ENCODE measurements at places on chromosomes 11 and 22.

DNA sequence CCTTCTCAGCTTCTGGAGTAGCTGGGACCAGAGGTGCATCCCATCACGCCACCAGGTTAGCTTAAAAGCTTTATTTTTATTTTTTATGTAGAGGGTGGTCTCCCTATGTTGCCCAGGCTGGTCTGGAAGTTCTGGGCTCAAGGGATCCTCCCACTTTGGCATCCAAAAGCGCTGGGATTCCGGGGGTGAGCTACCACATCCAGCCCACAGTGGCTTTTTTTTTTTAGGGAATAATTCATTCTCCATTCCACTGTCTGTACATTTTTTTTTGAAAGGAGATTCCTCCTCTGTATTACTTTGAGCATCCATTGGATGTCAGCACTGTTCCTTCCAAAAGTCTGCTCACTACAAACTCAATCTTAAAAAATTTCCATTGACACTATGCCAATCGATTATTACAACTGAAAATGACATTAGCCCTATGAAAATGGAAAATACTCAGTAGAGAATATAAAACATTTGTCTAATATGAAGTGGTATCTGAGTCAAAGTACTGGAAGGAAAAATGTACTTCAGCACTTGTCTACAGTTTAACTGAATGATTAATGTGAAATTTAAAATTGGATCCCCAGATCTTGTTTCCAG lies 1.3 kb upstream of the LPXN start:
- DNase-seq: no peak

DNA sequence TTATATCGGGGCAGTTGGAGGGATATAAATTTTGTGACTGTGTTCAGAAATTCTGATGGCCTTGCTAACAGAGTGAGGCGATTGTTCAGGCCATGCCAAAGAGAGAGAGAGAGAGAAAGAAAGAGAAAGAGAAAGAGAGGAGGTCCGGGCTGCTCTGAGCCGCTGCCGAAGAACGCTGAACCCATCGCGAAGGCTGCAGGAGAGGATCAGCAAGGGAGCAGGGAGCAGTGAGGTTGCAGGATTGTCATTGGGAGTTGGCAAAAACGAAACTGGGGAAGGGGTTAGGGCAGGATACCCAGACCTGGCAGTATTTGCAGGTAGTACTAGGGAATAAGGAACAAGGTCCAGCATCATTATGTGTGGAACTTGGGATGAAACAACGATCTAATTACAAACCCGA lies 537.1 kb downstream of the INSC start:
- DNase-seq: no peak

GRCh38 chr11:121838571-121838970 lies 277.4 kb downstream of the BLID start:
- DNase-seq: no peak

DNA sequence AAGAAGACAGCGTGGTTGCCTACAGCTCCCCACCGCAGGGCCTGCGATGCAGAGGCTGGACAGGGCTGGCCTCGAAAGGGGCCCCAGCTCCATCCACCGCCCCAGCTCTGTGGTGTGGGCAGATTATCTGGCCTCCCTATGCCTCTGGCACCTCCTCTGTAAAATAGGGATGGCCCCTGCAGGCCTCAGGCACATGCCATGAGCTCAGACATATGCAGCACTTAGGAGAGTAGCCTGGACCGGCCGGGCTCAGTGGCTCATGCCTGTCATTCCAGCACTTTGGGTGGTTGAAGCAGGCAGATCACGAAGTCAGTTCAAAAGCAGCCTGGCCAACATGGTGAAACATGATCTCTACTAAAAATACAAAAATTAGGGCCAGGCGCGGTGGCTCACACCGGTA lies 7.4 kb downstream of the APOBEC3D start:
- DNase-seq: no peak

GRCh38 chr11:79263001-79263400 lies 177.8 kb downstream of the TENM4 start:
- DNase-seq: no peak

DNA sequence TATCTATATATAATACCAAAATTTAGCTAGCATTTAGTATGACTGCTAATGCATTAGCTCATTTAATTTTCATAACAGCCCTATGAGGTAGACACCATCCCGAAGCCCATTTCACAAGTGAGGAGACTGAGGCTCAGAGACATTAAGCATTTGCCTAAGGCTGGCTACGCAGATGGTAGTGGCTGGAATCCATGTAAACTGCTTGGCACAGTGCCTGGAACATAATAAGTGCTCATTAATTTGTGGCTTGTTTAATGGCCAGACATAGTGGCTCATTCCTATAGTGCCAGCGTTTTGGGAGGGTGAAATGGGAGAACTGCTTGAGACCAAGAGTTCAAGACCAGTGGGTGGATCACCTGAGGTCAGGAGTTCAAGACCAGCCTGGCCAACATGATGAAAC lies 17.8 kb upstream of the TP53I11 start:
- no peak for DNase-seq

- DNase-seq: no peak
These were observed 22.6 kb downstream of the RTN4RL2 start for GRCh38 chr11:57482782-57483561.

DNA sequence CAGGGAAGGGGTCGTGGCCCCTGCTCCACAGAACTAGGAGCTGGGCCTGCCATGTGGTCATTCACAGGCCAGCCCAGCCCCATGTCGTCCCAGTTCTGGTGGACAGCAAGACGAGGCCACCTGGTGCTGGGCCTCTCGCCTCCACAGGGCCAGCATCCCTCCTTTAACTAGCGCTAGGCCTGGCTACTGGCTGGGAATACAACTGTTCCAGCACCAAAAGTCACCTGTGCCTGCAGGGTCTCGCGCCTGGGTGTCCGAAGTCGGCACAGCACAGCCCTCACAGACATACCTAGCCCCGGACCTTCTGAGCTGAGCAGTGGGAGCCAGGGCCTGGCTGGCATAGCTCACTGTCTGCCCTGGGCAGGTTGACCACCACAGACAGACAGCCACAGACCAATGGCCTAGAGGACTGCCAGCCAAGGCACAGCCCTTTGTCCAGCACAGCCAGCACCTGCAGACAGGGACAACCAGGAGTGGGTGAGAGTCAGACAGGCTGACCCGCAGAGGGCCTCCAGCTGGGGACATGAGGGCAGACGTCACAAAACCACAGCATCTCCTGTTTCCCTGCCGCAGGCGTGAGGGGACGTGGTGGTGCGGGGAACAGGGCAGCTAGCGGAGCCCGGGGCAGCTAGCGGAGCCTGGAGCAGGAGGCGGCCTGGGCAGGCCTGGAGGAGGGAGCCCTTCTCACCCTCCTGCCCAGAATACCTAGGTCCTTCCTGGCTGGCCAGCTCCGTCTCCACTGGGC lies 27.2 kb upstream of the TH start:
- DNase-seq: no peak

DNA sequence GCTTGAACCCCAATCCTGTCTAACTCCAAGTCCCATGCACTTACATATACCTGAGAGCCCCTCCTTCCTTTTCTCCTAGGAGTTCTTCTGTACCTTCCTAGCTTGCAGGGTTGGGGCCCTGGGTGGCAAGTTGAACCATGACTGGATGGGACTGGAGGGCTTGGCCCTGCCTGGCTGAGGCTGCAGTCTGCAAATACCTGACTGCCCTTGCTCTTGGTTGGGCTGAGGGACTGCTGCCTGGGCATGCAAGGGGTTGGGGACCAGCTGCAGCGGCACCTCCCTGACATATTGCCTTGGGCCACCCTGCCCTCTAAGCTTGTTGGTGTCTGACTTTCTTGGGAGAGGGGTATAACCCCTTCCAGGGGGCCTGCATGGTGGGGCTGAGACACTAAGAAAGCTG lies 9.8 kb upstream of the SLC39A13 start:
- DNase-seq: no peak
